ENCODE measurements at places on chromosomes 3 and 15.

GRCh38 chr15:60110909-60111308, 106.8 kb downstream of the FOXB1 start:
- DNase-seq = no peak

- DNase-seq = no peak
These were observed 288.0 kb upstream of the BCHE start for GRCh38 chr3:166125179-166125578.

DNA sequence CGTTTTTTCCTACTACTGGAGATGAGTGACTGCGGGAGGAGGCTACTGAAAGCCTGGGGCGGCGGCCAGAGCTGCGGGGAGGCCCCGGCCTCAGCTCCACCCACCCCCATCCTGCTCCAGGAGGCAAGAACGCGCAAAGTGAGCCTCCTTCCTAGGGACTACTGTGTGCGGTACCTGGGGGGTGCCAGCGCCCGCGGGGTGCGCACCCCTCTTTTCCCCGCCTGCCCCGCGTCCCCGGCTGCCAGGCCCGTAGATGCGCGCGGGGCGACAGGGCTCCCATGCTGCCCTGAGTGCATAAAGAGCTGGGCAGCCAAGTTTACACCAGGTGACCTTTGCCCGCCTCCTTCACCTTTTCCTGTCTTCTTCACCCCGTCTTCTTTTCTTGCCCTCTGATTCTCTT, 2.5 kb upstream of the USF3 start:
- no peak for DNase-seq

DNA sequence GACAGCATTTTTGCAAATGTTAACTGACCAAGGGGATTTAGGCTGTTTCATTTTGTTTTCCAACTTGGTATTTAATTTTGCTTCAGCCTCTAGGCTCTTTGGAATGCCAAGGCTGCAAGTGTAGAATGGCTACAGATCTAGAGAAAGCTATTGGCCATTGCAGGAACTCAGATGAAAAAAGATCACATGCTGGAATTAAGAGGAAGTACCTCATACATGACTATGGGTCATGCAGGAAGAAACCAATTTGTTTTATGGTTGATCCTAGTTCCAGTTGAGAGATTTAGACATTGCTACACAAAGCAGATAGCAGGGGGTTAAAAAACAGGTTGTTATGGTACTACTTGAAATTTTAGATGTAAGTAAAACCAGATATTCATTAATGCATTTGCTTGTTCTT, 12.7 kb upstream of the CLDN16 start:
- no peak for DNase-seq

- DNase-seq = no peak
These were observed 29.8 kb downstream of the GNB4 start for GRCh38 chr3:179421500-179421899.

- no peak for DNase-seq
These were observed 55.6 kb upstream of the ACAN start for GRCh38 chr15:88747631-88748030.

DNA sequence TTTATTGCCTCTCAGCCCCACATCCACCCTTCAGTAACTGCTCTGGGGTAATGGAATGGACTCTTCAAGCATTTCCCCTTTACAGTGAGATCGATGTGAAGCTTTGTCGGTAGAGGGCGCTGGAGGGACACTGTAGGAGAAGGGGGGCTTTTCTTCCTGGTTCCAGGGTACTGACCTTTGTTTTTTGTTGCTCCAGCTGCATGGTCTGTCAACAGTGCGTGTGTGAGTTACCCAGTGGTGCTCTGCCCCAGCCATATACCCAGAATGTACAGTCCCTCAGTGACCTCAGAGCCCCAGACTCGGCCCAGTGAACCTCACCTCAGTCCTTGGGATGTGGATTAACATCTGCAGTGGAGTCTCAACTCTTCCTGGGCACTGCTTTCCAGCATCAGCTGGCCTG, 180.3 kb upstream of the TSC22D2 start:
- DNase-seq = no peak

GRCh38 chr3:157488144-157488543, 15.1 kb downstream of the VEPH1 start:
- no peak for DNase-seq

- DNase-seq = no peak
These were observed 91.2 kb downstream of the FILIP1L start for GRCh38 chr3:100023150-100023549.

DNA sequence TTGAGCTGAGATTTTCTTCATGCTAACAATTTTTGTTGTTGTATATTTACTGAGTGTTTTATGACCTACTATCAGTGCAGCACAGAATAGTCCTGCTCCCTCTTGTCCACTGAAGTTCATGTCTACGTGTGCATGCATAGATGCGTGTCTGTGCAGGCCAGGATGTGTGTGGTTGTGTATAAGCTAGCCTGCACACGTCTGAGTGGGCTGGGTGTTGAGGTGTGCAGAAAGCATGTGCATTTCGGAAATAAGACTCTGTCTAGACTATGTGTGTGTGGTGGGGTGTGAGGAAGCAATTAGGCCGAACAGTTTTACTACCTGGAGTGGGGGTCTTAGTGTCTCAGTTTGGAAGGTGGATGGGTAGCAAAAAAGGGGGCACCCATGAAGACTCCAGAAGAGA, 39.2 kb downstream of the ATP2B2 start:
- no peak for DNase-seq

GRCh38 chr3:155494332-155494731, 200.8 kb upstream of the STRIT1 start:
- DNase-seq = no peak

GRCh38 chr3:14370720-14371572, 31.5 kb upstream of the SLC6A6 start:
- no peak for DNase-seq

DNA sequence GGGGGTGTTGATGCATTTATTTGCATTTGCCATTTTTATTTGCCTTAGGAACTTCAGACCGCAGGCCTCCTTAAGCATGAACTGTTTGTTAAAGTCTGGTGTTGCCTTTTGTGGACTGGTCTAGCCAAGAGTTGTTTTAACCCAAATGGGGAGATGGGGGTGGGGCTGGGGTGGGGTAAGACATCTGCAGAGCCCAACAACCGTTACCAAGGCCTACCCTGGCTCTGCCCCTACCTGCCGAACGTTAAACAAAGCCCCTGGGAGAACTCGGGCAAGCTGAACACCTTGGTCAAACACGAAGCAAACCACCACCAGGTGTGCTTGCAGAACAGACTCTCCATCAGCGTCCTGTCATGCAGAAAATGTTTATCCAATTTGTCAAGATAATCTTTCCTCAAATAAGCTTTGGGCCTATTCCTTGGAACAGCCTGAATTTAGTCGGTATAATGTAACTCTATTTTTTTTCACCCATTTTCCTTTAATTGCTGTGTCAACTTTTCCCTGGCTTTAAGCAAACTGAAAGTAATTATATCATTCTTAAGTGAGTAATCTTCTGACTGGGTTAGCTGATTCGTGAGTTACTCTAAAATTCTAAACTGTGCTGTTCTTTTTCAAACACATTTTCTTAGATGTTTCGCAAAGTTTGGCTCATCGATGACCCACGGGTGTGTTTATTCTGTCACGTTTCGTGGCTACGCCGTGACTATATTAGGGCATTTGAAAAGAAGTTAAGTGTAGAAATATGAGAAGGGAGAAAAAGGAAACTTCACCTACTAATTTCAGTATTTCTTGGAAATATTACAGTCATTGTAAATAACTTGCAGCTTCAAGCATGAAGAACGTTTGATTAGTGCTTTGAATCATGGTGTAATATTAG, 127.6 kb downstream of the SOX2 start:
- DNase-seq = peak; percentile 99

DNA sequence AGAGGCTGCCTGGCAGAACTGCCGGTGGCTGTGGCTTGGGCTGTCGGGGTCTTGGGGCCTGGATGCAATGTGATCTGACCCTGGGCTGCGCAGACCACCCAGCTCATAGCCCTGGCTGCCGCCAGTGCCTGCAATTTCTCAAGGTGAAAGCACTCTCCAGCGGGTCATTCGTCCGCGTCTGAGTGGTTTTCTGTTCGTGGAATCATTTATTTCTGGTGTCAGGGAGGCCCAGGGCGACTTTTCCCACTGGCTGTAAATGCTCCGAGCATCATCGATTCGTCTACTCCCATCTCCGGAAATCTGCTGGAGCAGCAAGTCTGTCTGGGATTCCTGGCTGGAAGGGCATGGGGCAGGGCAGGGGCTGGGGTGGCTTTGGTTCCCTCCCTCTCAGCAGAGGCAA, 40.6 kb upstream of the ADPGK start:
- DNase-seq = no peak

DNA sequence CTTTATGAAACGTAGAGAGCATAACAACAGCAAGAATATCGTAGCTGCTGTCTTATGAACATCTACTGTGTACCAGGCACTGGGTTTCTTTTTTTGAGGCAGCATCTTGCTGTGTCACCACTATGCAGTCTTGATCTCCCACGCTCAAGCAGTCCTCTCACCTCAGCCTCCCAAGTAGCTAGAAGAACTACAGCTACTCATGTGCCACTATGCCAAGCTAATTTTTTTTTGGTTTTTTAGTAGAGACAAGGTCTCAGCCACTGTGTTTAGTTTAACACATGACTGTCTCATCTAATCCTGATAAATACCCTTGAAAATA, 129.9 kb downstream of the VGLL4 start:
- no peak for DNase-seq

- no peak for DNase-seq
These were observed 21.9 kb downstream of the LRIG1 start for GRCh38 chr3:66478960-66479359.

- DNase-seq = peak; percentile 85
These were observed 6.3 kb downstream of the PXYLP1 start for GRCh38 chr3:141237701-141238521.

GRCh38 chr15:100221471-100222348, 120.1 kb downstream of the ADAMTS17 start:
- DNase-seq = no peak

- DNase-seq = no peak
These were observed 337.3 kb upstream of the SGO1 start for GRCh38 chr3:20523293-20523692.

DNA sequence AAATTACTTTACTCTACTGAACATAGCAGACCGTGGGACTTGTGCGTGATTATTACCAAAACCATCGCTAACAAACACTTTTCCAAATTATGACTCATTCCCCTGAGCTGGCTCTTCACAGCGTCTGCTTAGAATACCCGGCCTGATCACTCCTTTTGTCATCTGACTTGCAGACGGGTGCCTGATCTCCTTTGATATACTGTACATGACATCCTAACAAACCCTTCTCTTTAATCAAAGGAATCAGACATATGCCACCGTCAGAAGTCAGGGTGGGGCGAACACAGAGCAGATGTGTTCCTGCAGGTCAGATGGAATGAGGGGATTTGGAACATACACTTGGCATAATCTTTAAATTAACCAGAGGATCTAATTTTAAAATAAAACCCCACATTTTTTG, 48.5 kb upstream of the SH3GL3 start:
- DNase-seq = no peak

DNA sequence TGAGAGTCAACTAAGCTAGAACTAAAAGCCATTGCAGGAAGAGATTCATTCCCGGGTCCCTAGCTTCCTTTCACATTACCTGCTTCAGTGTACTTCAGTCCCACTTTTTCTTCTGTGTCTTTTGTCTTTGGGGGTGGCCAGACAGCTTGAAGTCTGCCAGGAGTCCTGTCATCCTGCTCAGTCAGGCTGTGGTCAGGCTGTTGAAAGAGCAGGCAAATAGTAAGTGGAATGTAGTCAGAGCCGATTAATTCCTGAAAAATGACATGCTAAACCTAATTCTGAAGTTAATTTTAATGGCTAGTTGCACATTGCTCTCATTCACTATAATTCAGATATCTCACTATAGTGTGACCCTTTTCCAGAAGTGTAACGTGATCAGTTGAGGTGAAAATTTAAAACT, 129.6 kb downstream of the FMN1 start:
- DNase-seq = no peak

DNA sequence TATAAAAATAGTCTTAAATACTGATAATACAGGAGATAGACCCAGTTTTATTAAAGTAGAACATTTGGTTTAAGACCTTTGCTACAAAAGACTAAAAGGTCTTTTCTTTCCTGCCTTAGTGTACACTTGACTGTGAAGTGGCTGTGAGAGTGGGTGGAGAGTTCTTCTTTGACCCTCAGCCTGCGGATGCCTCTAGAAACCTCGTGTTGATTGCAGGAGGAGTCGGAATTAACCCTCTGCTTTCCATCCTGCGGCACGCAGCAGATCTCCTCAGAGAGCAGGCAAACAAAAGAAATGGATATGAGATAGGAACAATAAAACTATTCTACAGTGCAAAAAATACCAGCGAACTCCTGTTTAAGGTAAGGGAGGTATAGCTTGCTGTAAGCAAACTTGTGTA, 36.5 kb downstream of the OXNAD1 start:
- DNase-seq = no peak

GRCh38 chr3:178088963-178089362, 447.3 kb upstream of the KCNMB2 start:
- DNase-seq = peak; percentile 99

DNA sequence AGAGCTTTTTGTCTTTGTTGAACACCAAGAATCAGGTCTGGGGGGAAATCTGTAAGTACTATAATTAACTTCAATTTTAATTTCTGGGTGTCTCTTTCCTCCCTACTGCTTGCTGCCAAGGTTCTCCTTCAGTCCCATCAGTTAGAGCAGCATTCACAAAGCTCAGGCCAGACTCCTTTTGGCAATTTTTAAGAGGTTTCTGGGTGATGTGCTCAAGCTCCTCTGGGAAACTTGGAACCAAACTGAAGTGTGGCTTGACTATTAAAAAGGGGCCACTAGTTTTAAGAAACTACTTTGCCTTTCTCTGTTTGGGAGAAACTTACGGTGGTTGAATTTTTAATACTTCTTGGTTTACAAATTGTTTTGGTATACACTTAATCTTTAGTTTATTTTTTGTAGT, 227.7 kb upstream of the SOX2 start:
- DNase-seq = no peak

DNA sequence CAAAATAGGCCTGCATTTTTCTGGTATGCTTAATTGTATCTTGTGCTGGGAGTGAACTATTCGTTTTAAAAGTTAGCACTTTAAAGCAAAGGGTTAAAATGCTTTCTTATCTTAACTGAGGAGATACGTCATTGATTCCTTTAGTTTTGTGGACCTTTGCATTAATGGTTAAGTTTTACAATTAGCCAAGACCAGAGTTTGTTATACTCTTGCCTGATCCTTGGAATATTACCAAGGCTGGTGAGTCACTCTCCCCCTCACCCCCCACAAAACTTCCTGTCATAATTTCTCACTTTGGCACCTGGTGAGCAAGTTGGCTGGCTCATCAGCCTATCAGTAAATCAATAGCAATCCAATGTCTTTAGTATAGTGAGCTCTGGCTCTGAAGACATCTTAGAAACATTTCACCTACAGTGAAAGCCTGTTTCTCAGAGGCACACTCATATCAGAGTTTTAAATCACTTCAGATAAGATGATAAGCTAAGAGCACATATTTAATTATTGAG, 26.7 kb downstream of the SLC2A2 start:
- DNase-seq = no peak

GRCh38 chr3:42226470-42227425, 39.2 kb downstream of the CCK start:
- no peak for DNase-seq

DNA sequence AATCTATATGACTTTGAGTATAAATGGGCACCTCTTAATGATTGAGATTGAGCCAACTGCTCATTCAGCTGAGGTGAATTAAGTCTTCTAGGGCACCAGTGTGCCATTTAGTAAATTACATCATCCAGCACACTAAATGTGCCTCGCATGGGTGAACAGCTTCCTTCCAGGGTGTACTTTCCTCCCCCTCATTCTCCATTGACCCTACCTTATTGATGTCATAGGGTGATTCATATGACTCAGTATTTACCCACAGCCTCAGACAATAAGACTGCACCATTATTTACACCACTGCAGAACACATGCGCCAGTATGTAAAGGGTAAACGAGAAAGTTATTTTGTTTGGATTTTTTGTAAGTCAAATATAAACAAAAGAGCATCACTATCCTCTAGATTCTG, 185.2 kb upstream of the ARL6 start:
- peak; percentile 96 for DNase-seq
